ENCODE measurements at places on chromosomes 6 and 20.

DNA sequence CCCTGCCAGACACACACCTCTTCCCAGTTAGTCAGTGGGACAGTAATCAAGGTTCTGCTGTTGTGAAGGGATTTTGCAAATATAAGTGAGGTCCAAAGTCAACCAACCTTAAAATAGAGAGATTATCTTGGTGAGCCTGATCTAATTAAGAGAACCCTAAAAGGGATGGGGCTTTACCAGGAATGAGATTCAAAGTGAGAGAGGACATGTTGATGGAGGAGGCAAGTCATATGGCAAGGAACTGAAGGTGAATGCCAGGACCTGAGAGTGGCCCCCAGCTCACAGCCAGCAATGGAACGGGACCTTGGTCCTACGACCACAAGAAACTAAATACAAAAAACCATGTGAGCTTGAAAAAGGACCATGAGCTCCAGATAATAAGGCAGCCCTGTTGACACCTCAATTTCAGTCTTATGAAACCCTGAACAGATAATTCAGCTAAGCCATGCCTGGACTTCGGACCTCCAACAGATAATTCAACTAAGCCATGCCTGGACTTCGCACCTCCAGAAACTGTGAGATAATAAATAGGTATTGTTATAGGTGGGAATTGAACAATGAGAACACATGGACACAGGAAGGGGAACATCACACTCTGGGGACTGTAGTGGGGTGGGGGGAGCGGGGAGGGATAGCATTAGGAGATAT lies 253.4 kb downstream of the GMPR start:
- no peak for DNase-seq

- no peak for DNase-seq
Observed at GRCh38 chr6:78538002-78538401, 329.3 kb upstream of the IRAK1BP1 start.

- DNase-seq, result no peak
Observed at GRCh38 chr6:5531853-5532375, 270.6 kb downstream of the FARS2 start.

- DNase-seq, result peak; percentile 62
Observed at GRCh38 chr20:21027569-21027968, 78.6 kb downstream of the LINC00237 start.

GRCh38 chr20:5827098-5827853 lies 77.1 kb downstream of the SHLD1 start:
- DNase-seq, result no peak

- DNase-seq, result no peak
Observed at GRCh38 chr6:170205534-170206316, 85.2 kb downstream of the DLL1 start.

DNA sequence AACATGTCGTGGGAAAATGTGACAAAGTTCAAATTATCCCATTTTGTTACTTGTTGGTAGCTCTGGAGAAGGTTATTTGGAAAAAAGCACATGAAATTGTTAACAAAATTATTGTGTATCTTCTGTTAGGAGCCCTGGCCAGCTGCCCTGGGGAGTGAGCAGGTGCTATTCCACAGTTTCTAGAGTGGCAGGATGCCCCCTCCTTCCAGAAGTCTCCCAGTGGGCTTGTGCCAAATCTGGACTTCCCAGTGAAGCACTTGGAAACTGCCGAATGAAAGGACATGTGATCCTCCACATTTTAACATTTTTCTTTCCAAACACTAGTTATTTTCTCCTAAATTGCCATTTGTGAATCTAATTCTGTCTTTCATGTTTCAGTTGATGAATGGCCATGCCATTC lies 66.9 kb upstream of the CLDN20 start:
- no peak for DNase-seq
